ENCODE measurements at places on chromosomes 11 and 22.

- no peak for DNase-seq
These were observed 220.5 kb upstream of the CADM1 start for GRCh38 chr11:115724666-115725065.

DNA sequence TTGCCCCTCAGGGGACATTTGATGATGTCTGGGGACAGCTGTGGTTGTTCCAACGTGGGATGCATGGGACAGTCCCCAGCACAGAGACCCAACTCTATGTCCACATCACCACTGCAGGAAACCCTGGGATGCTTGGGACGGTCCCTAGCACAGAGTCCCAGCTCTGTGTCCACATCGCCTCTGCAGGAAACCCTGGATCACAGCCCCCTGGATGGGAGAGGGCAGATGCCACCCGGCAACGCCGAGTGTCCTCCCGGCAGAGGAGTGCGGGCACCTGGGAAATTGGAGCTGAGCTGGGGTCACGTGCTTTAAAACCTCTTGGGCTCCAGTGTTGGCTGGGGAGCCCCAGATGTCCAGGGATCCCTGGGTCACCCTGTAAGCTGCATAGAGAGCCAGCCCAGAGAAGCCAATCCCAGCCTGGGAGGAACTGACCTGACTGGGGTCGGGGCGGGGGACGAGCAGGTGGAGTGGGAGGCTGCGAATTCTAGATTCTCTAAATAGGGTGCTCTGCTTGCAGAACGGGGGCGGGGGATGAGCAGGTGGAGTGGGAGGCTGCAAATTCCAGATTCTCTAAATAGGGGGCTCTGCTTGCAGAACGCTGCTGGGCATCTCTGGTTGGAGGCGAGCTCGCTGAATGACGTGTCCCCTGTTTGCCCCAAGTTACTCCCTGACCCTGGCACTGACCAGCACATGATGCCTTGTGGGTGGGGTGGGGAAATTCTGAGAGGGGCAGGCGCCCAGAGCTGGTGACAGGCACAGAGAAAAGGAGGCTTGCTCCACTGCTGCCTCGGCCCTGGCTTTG lies 1197.8 kb downstream of the BRD1 start:
- no peak for DNase-seq

DNA sequence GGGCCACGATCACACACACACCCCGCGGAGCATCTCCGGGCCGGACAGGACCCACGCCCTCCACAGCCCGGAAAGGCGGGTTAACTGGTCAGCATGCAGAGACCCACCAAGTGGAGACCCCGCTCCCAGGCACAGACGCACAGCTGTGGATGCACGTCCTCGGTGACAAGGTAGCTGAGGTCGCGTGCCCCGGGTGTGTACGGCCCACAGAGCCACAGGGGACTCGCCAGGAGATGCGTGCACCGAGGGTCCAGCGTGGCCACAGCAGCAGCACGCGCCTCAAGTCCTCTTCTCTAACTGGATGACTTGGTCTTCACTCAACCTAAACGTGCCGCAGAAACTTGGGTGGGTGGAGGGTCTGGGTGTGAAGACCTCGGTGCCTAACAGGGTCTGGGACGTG lies 5.5 kb downstream of the H19 start:
- DNase-seq: no peak

GRCh38 chr11:126507646-126508045 lies 152.2 kb downstream of the ST3GAL4 start:
- DNase-seq: no peak

DNA sequence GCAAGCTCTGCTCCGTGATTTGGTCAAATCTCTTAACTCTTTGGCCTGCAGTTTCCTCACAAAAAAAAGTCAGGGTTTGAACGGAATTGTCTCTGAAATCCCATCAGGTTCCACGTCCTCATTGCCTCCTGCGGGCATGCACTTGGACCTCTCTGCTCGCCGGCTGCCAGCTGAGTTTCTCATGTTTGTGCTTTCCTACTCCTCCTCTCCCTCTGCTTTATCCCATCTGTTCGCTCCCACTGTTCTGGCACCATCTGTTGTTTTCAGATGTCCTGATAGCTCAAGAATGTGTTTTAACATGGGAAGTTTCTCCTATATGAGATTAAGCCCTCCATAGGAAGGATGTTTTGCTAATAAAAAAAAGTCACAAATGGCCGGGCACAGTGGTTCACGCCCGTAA lies 49.4 kb upstream of the ARHGAP42 start:
- DNase-seq: no peak

- DNase-seq: no peak
These were observed 93.0 kb downstream of the CELSR1 start for GRCh38 chr22:46444390-46444854.

DNA sequence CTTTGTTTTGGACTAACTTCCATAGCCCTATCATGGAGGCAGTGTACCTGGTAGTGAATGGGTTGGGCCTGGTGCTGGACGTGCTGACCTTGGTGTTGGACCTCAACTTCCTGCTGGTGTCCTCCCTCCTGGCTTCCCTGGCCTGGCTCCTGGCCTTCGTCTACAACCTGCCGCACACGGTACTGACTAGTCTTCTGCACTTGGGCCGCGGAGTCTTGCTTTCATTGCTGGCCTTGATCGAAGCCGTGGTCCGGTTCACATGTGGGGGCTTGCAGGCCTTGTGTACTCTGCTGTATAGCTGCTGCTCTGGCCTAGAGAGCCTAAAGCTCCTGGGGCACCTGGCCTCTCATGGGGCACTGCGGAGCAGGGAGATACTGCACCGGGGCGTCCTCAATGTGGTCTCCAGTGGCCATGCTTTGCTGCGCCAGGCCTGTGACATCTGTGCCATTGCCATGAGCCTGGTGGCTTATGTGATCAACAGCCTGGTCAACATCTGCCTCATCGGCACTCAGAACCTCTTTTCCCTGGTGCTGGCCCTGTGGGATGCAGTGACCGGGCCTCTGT lies 846 bp downstream of the RNF26 start:
- no peak for DNase-seq

DNA sequence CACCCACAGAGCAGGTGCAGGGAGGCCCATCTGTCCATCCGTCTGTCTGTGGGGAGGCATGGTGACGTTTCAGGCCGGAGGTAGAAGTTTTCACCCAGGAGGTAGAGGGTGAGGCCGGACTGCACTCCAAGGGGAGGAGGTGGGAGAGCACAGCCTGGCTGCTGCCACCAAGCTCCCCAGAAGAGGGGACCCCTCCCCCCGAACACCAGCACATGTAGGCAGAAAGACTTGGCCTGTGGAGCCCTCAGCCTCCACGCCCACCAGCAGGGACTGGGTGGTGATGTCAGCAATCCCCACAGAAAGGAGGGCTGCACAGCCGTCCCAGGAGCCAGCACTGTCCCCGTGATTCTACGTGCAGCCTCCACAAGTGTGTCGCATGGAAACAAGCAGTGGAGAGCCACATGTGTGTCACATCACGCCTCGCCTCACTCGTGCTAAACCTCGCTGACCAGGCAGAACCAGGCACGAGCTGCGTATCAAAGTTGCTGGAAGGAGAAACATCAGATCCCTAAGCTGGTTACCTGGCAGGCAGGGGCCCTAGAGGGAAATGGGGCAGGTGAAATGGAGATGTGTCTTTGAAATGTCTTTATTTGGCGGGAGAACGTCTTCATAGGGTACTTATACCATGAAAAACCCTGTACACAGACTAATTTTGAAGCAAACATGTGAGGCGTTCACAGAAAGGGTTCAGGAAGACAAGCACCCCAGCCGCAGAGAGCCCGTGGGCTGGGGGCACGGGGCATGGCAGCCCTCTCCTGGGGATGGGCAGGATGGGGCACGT lies 49.1 kb downstream of the CDKN1C start:
- no peak for DNase-seq

GRCh38 chr11:113818426-113818825 lies 38.8 kb downstream of the CLDN25 start:
- DNase-seq: no peak
